Right lung (tissue), 10 donors: ENCODE measurements at places on chromosomes 7 and 10. TPM values are rescaled to one million over a fixed set of nuclear protein-coding genes. Genes with fewer than 3 reads are reported as not detected.

CPA4 gene
- 0.45 TPM for polyA plus RNA-seq

KAZALD1 gene
- 8.4 TPM for polyA plus RNA-seq

GDF10 gene
- polyA plus RNA-seq: 166 TPM

PRKAR2B gene
- polyA plus RNA-seq: 15.4 TPM

SEMA3A gene
- 22.4 TPM for polyA plus RNA-seq

LIPF gene
- not detected for polyA plus RNA-seq

CLDN4 gene
- polyA plus RNA-seq: 91.5 TPM

SLC26A3 gene
- polyA plus RNA-seq: not detected

MYL10 gene
- polyA plus RNA-seq: 0.55 TPM

SEPTIN7 gene
- 514 TPM for polyA plus RNA-seq

RADIL gene
- 7.1 TPM for polyA plus RNA-seq

COBL gene
- polyA plus RNA-seq: 3.5 TPM

SLC39A12 gene
- polyA plus RNA-seq: 0.12 TPM

CBLL1 gene
- 30.0 TPM for polyA plus RNA-seq

CNTNAP2 gene
- polyA plus RNA-seq: 40.3 TPM

C7orf57 gene
- 3.7 TPM for polyA plus RNA-seq

CNPY1 gene
- polyA plus RNA-seq: not detected

SMKR1 gene
- polyA plus RNA-seq: 0.83 TPM

PALD1 gene
- 24.7 TPM for polyA plus RNA-seq

ASB4 gene
- 1.6 TPM for polyA plus RNA-seq

TMEM270 gene
- polyA plus RNA-seq: not detected

ANKRD61 gene
- 3.1 TPM for polyA plus RNA-seq

CRPPA gene
- polyA plus RNA-seq: 3.7 TPM

NUP205 gene
- polyA plus RNA-seq: 66.7 TPM

ORC5 gene
- polyA plus RNA-seq: 33.1 TPM

BZW2 gene
- polyA plus RNA-seq: 80.5 TPM

VPS26A gene
- 71.6 TPM for polyA plus RNA-seq

NKX1-2 gene
- polyA plus RNA-seq: not detected

TMEM176A gene
- 6.8 TPM for polyA plus RNA-seq

CDK14 gene
- polyA plus RNA-seq: 19.3 TPM

TAS2R3 gene
- polyA plus RNA-seq: 2.0 TPM

DNA2 gene
- 14.9 TPM for polyA plus RNA-seq

EGR2 gene
- polyA plus RNA-seq: 5.0 TPM

NODAL gene
- polyA plus RNA-seq: 0.63 TPM

CCDC172 gene
- not detected for polyA plus RNA-seq

SPDYE5 gene
- 3.9 TPM for polyA plus RNA-seq

SCIN gene
- polyA plus RNA-seq: 5.8 TPM

SEC61A2 gene
- 15.8 TPM for polyA plus RNA-seq

FAM237B gene
- 0.17 TPM for polyA plus RNA-seq

EDRF1 gene
- 58.2 TPM for polyA plus RNA-seq

TRIM74 gene
- polyA plus RNA-seq: 1.8 TPM

WBP1L gene
- polyA plus RNA-seq: 39.8 TPM

ZC3HAV1L gene
- polyA plus RNA-seq: 15.5 TPM

MYH16 gene
- polyA plus RNA-seq: 0.04 TPM

NUTM2E gene
- not detected for polyA plus RNA-seq

ACTL6B gene
- polyA plus RNA-seq: 0.13 TPM

RHOBTB1 gene
- 46.4 TPM for polyA plus RNA-seq

ADARB2 gene
- polyA plus RNA-seq: 0.78 TPM

EBLN1 gene
- polyA plus RNA-seq: not detected
